CD4-positive, alpha-beta T cell treated with Interleukin-4 for 4 hours (primary cell): ENCODE measurements at places on chromosomes 7 and 10.

- DNase-seq, result no peak
Measured at GRCh38 chr10:10617686-10618085, 400.0 kb upstream of the CELF2 start.

DNA sequence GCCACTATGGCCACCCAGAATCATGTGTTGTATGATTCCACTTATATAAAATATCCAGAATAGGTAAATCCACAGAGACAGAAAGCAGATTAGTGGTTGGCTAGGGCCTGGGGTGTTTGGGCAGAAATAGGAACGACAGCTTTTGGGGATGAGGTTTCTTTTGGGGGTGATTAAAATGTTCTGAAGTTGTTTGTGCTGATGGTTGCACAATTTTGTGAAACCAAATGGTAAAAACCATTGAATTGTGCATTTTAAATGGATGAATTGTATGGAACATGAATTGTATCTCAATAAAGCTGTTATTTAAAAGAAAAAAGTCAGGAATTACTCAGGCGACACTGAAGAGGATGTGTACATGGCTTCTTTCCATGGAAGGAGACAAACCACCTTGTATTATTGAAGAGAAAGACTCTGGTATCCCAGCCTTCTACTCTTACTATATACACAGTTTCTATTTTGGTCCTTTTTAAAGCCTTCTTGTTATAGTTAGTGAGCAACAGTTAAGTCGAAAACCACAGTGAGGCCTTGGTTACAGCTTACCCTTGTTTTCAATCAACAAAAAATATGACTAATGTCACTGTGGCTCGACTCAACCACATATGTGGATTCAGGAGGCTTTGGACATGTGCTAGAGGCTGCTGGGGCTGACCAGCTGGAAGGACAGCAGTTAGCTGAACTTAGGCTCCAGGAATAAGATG is 57.1 kb upstream of the KMT2E start:
- DNase-seq, result peak; percentile 83

DNA sequence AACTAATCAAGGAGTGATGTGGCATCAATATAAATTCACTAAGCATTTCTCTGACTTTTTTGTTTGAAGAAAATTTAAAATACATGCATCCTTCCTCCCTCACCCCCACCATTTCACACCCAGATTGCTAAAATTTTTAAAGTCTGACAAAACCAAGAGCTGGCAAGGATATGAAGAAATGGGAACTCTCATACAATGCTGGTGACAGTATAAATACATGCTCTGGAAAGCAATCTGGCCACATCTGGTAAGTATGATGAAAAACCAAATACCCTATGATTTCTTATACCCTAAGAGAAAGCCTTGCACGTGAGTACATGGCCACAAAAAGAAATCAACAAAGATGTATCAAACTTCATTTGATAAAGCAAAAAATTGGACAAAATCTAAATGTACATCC is 31.2 kb downstream of the P4HA1 start:
- DNase-seq, result no peak

GRCh38 chr10:102888048-102888447 is 18.8 kb downstream of the AS3MT start:
- DNase-seq, result no peak

DNA sequence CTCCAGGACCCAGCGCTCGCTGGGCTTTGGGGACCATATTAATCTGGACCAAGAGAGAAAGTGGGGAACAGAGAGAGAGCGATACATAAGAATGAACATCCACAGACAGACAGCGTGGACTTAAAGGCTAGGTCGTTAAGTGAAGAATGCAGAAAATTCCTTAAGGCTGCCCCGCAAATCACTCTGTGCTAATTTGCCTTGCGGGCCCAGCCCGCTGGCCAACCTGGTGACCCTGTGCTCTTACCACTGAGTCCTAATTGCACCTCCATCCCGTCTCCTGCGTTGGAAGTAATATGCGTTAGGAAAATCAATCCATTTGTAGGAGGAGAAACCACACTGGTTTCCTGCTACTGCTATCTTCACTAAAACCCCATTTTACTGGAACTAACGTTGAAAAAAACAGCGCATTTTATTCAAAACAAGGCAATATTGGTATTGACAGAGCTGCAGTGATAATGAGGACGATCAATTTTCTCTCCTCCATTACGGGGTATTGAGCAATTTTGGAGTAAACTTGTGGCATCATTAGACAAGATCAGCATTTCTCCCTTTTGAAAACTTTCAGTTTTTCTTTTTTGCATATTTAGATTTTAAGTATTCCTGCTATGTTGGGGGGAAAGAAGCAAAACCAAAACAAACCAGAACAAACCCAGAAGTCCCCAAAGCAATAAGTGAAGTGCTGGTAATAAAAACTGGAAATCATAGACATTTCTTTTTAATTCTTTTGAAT is 85.2 kb downstream of the WDFY4 start:
- DNase-seq, result no peak

GRCh38 chr10:87860156-87860795 is 3.1 kb downstream of the KLLN start:
- peak; percentile 70 for DNase-seq

DNA sequence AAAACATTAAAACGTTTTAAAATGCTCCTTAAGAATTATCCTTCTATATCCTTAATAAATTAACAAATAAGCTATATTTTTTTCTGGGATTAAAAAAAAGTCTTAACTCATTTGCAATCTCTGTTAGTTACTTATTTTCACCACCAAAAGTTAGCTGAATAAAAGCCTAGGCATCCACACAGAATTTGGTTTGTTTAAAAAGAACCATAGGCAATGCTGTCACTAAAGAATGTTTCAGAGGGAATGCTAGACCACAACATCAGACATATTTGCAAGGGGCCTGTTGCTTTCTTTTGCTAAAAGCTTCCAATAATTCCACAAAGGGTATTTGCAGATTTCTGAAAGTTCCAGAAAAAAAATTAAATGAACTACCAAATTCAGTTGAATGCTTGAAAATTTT is 244.2 kb downstream of the POU6F2 start:
- no peak for DNase-seq

DNA sequence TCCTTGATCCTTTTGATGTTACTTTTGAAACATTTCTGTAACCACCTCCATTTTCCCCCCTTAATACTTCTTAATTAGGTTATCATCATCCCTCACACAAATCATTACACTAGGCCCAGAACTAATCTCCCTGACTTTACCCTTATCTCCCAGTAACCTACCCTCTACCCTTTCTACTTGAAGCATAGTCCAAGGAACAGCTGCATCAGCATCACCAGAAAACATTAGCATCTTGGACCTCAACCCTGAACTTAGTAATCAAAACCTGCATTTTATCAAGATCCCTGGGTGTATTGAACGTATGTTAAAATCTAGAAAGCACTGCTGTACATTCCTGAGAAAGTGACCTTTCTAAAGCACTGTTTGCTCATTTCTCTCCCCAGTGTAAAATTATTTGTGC is 38.8 kb downstream of the MGAM2 start:
- DNase-seq, result no peak

DNA sequence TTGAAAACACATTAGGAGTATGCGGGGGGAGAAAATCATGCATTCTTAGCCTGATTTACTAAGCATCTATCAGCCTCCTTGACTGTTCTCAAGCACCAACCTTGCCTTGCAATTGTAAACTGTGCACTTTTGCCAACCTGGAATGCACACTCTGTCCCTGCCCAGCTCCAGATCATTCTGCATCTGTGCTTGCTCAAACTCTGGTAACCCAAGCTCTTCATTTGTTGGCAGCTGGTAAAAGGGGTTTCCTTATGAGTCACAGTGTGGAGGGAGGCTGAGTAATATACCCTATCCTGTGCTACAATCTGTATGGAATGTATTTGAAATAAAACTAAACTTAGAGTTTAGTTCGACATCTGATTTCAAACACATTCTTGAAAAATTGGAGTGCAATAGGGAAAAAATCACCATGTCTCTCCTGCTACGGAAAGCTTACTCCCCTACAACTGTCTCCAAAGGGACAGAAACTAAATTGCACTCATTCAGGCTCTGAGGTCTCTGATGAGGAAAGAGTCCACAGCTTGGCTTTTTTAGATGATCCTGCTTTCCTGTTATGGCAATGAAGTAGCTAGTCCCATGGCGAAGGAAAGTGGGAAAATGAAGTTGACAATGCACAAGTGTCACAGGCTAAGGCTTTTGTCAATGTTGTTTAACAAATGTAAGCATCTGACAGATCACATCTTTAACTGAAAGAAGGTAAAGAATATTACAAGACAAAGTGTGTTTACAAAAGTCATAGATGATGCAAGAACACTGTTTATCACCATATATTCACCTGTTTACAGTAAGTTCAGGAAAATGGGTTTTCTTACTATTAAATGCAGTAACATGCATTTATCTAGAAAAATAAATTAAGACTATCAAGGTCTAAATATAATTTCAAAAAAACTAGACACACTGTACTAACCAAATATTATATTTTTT is 61.9 kb downstream of the TES start:
- no peak for DNase-seq

DNA sequence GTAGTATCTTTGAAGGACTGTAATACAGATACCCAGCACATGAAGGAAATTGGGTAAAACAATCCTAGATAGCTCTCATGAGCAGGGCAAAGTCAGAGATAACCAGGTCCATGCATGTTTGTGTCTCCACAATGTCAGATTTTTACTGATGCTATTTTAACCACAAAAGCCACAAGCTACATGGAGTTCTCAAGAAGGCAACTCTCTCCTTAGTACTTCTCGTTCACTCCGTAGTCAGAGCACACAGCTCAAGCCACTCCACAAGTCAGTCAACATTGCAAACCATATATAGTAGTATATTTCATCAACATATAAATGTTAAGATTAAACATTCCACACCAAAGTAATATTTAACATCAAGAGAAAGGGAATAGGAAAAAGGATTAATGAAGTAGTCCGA is 98.0 kb upstream of the PIK3CG start:
- no peak for DNase-seq

GRCh38 chr7:127551941-127552340 is 33.5 kb downstream of the GCC1 start:
- no peak for DNase-seq

GRCh38 chr7:151432658-151433521 is 7.1 kb downstream of the CRYGN start:
- DNase-seq, result peak; percentile 51

- DNase-seq, result no peak
Measured at GRCh38 chr10:132650611-132651250, 113.1 kb downstream of the INPP5A start.

DNA sequence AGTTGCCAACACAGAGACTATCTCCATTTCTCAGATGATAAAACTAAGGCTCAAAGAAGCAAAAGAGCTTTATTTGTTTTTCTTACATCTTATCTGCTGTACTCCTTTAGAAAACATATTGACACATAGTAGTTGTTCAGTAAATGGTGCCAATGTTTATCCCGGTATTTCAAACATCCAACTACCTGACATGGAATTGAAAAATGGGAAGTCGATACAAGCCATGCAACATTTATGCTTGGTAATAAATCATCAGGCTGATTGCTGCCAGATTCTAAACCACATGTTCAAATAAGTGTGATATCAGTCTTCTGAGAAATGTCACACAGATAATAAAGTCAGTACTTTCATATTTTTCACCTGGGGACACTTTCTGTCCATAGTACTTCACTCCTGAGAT is 65.8 kb upstream of the C10orf120 start:
- no peak for DNase-seq

DNA sequence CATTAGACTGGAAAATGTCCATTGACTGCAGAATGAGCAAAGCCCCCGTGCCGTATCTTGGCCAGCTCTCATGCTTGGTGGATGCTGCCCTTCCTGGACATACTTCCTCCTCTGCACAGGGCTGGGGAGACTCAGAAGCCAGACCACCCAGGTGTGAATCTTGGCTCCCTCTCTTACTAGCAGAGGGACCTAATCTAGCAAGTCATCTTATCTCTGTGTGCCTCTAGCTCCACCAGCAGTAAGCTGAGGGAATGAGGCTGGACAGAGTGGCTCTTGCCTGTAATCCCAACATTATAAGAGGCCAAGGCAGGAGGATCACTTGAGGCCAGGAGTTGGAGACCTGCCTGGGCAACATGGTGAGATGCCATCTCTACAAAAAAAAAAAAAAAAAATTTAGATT is 173.8 kb upstream of the GHITM start:
- DNase-seq, result no peak

DNA sequence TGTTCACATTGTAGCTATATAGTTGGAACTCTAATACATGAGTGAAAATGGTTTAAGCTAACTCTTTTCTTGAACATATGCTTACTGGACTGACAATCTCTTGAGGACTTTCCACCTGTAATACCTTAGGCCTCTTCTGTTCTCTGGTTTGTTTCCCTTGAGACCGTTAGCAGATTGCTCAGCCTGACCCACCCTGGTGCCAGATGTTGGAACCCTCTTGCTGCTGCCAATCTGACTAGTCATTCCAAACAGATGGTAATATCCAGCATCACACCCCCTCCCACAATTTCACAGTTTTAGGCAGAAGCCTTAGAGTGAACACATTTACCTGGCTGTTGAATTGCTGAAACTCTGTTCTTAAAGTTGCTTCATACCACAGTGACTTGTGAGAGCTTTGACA is 18.7 kb downstream of the CALD1 start:
- no peak for DNase-seq

DNA sequence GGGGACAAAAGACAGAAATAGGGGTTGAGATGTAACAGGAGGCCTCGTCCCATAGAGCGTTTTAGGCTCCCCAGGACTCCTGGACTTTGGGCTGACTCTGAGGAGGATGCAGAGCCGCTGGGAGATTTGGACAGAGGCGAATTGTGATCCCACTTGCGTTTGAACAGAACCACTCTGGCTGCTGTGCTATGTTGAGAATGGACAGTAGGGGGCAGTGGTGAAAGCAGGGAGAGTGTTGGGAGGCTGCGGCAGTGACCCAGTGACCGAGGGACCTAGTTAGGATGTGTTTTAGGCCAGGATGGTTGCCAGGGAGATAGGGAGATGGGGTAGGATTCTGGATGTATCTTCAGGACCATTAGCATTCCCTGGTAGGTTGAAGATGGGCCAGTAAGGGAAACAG is 271.6 kb downstream of the CCDC3 start:
- DNase-seq, result no peak

- DNase-seq, result no peak
Measured at GRCh38 chr7:2802101-2802500, 42.0 kb downstream of the GNA12 start.

DNA sequence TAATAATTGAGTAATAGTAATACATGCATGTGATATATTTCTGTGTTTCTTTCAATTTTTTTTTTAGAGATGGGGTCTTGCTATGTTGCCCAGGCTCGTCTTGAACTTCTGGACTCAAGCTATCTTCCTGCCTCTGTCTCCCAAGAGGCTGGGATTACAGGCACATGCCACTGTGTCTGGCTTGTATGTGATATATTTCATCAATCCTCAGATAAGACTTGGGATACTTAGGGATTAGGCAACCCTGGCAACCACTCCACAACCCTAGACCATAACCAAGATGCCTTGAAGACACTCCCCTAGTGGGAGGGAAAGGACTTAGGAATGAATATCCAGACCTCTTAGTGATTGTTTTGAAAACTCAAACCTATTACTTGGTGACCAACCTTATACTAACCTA is 154.8 kb downstream of the CCDC3 start:
- no peak for DNase-seq
